Esophagus squamous epithelium (tissue), 5 donors: ENCODE measurements at places on chromosomes 5 and 9.

GRCh38 chr5:2752059-2752820, 763 bp upstream of the IRX2 start:
- no peak for DNase-seq

DNA sequence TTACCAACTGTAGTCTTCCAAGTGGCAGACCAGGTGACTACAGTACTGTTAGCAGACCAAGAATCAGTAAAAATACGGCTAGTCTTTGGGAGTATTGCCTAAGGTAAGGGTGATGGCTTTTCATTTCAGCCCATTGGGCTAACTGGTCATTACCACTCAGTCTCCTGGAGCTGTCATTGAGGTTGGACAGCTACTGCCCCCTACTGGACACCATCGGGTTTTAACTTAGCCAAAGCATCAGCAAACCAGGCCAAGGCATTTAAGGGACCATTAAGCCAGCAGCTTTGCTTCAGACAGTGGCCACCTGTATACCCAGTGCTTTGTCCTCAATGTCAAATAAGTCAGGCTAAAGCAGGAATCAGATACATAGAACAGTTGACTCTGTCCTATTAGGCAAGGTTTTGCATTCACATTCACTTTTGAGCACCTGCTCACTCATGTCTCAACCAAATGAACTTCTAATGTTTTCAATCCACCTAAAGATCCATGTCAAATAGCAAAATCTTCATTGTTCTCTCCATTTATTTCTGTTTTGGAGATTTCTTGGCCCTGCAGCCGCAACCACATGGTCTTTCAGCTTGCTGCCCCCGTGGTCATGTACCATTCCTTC, 117.2 kb downstream of the INVS start:
- DNase-seq = no peak

- DNase-seq = no peak
Observed at GRCh38 chr9:4555236-4555635, 65.0 kb downstream of the SLC1A1 start.

DNA sequence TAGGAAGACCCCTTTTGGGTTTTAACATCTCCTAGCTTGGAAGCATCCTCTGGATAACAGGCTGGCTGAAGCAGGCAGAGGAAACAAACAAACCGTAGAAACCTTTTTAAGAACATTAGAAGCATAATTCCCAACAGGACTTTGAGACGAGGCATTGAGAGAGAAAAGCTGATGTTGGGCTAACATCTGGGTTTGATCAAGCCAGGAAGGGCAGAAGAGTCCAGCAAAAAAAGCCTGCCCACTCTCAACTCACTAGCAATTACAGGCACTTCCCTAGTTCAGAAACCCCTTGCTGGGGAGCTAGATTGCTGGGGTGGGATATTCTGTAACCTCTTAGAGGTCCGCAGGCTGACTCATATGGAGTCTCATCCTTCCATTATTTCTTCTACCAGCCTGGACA, 75.4 kb upstream of the CTNNA1 start:
- DNase-seq = no peak

- no peak for DNase-seq
Observed at GRCh38 chr9:13744261-13744901, 464.9 kb upstream of the MPDZ start.
